NCI-H1092 treated with DMSO at 0.1 percent for 48 hours (cell line): ENCODE measurements at places on chromosomes 12 and 14.

DNA sequence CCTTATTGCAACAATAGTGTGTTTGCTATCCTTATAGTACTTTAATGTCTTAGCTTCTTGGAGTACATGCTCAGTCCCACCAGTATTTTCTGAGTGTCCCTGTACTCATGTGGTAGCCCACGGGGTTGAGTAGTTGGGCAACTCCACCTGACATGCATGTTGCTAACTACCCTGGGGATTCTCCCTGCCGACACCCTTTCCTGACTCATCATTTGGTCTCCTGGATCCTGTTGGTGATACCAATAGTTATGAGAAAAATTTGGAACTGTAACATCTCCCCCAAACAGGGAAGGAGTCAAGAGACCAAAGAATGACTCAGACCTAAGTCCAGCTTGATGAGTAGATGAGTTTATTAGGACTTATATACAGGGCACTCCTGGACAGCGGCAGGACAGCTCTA lies 101.6 kb downstream of the BRMS1L start:
- peak; percentile 18 for DNase-seq

GRCh38 chr14:53260286-53260685 lies 107.2 kb upstream of the DDHD1 start:
- no peak for DNase-seq

GRCh38 chr12:113462117-113462774 lies 9.4 kb downstream of the LHX5 start:
- peak; percentile 69 for DNase-seq

- peak; percentile 95 for DNase-seq
These were observed 26.9 kb downstream of the DAAM1 start for GRCh38 chr14:59215322-59215721.

GRCh38 chr14:95321693-95322455 lies 2.2 kb upstream of the CLMN start:
- DNase-seq, result no peak

DNA sequence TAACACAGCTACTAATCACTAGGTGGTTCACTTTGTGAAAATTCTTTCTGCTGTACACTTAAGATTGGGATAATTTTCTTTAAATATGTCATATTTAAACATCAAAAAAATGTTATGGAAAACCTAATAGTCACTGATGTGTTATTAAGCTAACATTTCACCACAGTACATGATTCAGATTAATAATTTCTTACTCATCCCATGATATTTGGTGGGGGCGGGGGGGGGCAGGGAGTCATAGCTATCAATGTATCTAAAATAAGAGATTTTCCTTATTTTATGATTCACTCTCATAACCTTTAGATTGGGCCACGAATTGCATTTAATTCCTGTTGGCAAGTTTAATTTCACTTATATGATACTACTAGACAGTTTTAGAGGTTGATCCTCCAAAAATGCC lies 88.8 kb downstream of the KCNH5 start:
- no peak for DNase-seq

- no peak for DNase-seq
These were observed 161.0 kb downstream of the SAMD4A start for GRCh38 chr14:54727929-54728328.

DNA sequence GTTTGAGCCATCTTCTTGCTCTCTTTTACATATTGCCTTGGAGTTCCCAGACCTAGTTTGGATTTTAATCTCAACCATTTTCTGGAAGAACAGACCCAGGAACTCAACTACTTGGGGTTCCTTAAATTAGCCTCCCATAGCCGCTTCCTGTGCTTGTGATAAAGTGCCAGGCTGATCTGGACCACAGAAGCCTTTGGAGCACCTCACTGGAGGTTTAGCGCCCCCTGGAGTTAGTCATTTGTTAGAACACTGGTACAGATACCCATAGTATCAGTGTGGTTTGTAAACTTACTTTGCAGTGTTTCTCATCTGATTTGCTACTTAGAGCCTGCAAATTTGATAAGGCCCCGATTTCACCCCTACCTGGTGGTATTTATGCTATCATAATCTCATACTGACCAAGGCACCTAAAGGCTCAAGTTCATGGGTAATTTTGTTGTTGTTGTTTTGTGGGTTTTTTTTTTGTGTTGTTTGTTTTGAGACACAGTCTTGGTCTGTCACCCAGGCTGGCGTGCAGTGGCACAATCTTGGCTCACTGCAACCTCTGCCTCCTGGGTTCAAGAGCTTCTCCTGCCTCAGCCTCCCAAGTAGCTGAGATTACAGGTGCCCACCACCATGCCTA lies 3.7 kb downstream of the UNC119B start:
- DNase-seq, result peak; percentile 38

GRCh38 chr12:70353780-70354660 lies 12.1 kb upstream of the KCNMB4 start:
- no peak for DNase-seq

GRCh38 chr12:88453323-88453722 lies 126.9 kb downstream of the KITLG start:
- no peak for DNase-seq

GRCh38 chr14:62143245-62143644 lies 381.0 kb downstream of the SNAPC1 start:
- no peak for DNase-seq

DNA sequence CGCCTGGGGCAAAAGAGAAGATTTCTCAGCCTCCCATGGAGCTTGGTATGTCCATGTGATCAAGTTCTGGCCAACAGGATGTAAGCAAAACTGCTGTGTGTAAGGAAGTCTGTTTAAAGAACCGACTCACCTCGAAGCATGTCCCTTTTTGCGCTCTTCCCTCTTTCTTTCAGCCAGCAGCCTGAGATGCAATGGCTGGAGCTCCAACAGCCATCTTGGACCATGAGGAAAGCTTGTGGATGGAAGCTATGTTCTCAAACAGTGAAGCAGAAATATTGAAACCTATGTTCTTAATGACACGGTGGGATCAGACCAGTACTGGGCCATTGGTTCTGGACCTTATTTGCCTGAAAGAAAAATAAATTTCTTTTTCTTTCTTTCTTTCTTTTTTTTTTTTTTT lies 82.3 kb upstream of the SLC24A4 start:
- DNase-seq, result no peak

DNA sequence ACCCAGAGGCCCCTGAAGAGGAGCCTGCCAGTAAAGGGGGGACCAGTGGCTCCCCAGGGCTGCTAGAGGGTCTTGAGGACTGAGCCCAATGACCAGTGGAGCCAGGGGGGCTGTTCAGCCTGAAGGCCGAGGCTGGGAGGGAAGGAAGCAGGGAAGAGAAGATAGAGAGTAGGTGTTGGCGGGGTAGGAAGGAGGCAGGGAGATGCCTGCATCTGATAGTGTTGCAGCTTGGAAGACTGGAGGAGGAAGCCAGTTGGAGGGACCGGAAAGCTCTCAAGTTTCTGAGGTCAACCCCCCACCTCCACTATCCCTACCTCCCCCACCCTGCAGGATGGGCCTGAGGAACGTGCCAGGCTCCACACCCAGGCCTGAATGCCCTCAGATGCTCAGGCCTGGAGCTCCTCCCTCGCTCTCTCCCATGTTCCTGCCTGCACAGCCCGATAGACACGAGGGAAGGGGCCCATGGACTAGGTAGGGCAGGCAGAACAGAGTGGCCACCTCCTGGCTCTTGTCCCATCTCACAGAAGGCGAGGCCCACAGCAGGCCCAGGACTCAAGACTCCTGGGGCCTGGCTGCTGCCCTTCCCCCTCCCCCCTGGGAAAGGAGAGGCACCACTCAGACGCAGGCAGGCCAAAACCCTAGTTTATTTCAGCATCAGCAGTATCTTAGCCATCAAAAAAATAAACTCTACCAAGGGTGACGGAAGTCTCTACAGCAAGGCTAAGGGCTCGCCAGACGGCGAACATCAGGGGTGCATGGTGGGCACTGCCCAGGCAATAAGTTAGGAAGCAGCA lies 3.4 kb downstream of the CKB start:
- DNase-seq, result no peak

DNA sequence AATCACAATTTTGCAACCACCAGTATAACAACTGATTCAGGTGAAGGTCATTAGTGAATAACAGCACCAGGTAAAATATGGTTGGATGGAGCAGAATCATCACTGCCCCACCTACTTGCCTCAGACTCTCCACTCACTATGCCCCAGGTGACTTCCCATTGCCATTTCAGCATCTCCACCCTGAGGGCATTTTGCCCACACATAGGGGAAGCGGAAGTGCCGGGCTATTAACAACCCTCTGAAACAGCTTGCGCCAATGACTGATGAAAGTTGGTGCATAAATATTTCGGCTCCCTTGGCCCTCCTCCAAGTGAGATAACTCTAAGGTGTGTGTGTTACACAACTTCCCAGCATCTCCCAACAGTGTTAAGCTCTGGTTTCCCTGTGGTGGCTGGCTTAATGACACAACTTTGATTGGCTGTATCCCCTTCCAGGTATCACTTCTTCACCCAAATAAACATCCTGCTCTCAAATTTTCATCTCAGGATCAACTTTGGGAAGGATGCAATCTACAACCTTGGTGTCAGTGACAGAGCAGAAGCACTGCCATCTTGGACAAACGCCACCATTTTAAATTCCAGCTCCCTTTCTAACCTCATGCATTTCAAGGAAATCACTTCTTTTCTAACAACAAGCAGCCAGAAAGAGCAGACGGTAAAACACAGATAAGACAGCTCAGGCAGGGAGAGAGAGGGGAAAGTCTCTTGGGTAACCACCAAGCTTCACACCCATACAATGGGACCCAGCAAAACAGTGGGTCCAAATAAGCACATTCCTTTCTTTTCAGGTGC lies 73.6 kb upstream of the PPP2R5C start:
- DNase-seq, result no peak

DNA sequence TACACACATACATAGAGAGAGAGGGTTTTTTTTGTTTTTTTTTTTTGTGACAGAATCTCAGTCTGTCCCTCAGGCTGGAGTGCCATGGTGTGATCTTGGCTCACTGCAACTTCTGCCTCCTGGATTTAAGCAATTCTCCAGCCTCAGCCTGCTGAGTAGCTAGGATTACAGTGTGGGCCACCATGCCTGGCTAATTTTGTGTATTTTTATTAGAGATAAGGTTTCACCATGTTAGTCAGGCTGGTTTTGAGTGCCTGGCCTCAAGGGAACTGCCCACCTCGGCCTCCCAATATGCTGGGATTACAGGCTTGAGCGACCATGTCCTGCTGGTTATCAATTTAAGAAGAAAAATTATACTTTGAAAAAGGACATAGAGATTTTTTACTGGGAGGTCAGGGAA lies 710.6 kb downstream of the SLC6A15 start:
- no peak for DNase-seq

GRCh38 chr14:101708853-101709532 lies 52.5 kb upstream of the PPP2R5C start:
- no peak for DNase-seq

- no peak for DNase-seq
These were observed 94.2 kb upstream of the SFSWAP start for GRCh38 chr12:131616738-131617137.

- peak; percentile 22 for DNase-seq
These were observed 1.8 kb downstream of the COX6A1 start for GRCh38 chr12:120439646-120440247.

- DNase-seq, result no peak
These were observed 86.4 kb downstream of the ST8SIA1 start for GRCh38 chr12:22248121-22248520.

- DNase-seq, result peak; percentile 53
These were observed 121.7 kb downstream of the RALGAPA1 start for GRCh38 chr14:35687335-35687939.

GRCh38 chr12:52044292-52044983 lies 6.8 kb upstream of the NR4A1 start:
- no peak for DNase-seq

GRCh38 chr12:129049917-129050316 lies 196.6 kb downstream of the GLT1D1 start:
- no peak for DNase-seq

- DNase-seq, result no peak
These were observed 50.3 kb downstream of the AKAP6 start for GRCh38 chr14:32379447-32379846.
